ENCODE measurements at places on chromosomes 1 and 21.

DNA sequence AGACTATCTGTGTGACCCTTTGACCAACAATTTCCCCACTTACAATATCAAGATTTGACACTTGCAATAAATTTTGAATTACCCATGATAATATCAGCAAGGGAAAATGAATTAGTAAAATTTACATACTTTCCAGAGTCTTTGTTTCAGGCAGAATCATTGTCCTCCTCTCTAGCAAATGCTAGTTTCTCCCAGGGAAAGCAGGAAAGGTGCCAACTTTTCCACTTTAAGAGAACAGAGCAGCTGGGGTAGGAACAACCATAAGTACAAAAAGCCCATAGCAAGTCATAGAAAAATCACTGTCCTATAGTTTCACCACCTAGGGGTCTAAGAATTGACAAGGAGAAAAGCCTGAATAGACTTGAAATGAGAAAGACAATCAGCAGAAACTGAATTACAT, 67.1 kb upstream of the GUCA2B start:
- no peak for DNase-seq

GRCh38 chr1:235009561-235010306, 118.9 kb downstream of the TOMM20 start:
- no peak for DNase-seq

DNA sequence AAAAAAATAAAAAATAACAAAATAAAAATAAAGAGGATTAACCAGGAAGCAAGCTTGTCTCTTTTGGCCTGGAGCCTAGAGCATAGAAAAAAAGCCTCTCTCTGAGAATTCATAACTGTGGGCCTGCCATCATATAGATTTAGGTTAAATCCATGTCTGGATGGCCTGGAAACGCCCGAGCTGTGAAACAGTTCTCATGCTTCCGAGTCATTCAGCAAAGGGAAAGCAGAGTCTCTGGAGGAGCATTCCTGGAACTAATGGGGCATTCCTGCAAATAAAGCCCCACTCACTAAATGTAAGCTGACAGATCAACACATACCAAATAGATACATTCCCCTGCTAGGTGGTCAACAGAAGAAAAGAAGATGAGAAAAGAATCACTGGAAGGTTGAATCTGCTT, 75.8 kb upstream of the GNG4 start:
- no peak for DNase-seq

DNA sequence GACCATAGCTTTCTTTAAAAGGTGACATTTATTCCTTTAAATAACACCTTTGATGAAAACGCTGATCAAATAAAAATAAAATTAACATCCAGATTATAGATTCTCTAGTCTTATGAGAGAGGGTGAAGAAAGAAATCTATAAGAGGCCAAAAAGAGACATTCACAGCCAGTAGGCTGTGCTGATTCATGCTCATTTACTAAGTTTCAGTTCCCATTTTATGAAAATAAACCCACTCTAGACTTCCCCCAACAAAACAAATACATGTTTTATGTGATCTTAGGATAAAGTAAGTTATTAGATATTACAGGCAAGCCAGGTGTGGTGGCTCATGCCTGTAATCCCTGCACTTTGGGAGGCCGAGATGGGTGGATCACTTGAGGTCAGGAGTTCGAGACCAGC, 21.1 kb downstream of the ESRRG start:
- DNase-seq = no peak

DNA sequence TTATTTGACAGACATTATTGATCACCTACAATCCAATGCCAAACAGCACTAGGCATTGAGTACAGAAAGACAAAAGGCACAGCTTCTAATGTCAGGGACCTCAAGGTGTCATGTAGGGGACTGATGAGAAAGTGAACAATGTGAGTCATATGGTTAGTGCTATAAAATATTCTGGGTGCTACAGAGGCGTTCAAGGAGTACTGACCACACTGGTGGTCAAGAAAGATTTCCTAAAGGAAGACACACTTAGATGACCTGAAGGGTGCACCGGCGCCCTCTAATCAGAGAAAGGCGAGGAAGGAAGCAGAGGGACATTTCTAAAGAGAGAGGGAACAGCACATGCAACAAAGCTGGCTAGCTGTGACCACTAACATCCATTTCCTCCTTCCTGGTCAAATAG, 64.9 kb upstream of the F3 start:
- no peak for DNase-seq

GRCh38 chr1:185670187-185670627, 64.0 kb upstream of the HMCN1 start:
- peak; percentile 5 for DNase-seq

DNA sequence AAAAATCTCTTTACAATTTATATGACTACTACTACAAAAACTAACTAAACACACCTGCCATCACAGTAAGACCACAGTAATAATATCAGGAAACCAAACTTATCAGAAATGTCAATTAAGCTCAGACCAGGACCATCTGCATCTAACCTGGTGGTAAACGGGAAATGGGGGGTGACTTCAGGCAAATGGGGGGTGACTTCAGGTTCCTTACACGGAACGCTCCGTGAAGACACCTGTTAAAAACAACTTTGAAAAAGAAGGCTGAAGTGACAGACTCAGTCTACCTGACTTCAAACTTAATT, 15.8 kb downstream of the PRDM15 start:
- DNase-seq = no peak

DNA sequence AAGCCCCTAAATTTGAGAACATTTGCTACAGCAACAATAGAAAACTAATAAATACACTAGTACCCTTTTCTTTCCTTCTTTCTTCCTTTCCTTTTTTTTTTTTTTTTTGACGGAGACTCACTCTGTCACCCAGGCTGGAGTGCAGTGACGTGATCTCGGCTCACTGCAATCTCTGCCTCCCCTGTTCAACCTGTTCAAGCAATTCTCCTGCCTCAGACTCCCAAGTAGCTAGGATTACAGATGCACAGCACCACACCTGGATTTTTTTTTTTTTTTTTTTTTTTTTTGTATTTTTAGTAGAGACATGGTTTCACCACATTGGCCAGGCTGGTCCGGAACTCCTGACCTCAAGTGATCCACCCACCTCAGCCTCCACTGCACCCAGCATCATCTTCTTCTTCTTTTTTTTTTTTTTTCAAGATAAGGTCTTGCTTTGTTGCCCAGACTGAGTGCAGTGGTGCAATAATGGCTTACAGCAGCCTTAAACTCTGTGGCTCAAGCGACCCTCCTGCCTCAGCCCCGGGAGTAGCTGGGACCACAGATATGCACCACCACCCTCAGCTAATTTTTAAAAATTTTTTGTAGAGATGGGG, 19.6 kb upstream of the CBR3 start:
- DNase-seq = no peak

DNA sequence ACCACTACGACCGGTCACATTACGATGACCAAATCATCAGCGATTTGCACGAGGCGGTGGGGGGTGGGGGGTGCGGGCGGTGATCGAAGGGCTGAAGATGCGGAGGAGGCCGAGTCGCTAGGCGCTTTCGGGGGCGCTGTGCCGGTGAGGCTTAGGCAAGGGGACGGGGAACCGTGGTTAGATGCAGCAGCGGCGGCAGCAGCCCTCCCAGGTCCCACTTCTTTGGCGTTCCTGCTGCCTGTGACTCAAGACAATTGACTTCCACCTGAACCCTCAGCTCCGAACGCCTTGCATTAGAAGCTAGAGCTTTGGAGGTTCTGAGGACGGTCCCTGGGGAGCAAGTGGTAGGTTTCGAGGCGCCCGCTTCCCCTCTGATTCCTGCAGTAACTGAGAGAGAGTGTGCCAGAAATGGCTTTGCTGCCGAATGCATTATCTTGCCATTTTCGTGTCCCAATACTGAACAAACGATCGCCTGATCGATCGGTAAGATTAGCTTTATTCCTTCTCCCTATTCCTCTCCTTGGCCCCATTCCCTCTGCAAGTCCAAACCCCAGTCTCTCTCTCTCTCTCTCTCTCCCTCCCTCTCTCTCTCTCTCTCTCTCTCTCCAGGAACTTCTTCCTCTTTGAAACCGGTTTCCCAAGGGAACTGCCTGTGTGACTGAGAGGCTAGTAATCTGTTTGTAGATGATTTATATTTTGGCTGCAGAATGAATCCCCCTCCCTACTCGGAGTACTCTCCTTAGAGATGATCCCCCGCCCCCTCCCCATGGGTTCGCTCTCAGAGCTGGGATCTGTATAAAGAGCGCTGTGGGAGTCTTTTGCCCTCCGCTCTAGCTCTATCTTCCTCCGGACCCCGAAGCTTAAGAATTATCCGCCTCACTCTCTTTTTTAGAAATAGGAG, 735 bp upstream of the BRINP3 start:
- DNase-seq = peak; percentile 75
